Stimulated activated CD8-positive, alpha-beta memory T cell treated with anti-CD3 and anti-CD28 coated beads, Interleukin-2, amount 100 ng/mL, for 1 hour (primary cell): ENCODE measurements at places on chromosomes 3 and 15.

DNA sequence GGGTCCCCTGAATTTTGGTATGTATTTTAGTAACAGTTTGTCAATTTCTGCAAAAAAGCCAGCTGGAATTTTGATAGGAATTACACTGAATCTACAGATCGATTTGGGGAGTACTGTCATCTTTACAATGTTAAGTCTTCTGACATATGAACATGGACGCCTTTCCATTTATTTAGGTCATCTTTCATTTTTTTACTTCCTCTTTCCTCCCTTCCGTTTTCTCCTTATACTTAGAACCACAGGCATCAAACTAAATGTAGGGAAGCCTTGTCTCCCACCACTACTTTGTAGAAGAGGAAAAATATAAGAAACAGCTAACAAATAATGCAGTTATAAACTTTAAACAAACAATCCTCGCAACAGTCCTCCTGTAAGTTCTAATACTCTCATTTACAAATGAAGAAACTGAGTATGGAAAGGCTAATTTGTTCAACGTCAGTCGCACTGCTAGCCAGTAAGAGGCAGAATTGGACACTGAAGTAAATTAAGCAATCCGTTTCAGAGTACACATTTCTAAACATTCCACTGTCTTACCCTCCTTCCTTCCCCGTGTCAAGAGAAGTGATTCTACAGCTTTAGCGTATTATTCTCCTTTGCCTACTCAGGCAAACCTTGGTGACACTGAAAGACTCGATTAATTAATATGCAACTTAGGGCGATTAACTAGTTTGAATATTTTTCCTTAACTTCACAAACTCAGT lies 25.6 kb downstream of the RHOA start:
- no peak for DNase-seq

DNA sequence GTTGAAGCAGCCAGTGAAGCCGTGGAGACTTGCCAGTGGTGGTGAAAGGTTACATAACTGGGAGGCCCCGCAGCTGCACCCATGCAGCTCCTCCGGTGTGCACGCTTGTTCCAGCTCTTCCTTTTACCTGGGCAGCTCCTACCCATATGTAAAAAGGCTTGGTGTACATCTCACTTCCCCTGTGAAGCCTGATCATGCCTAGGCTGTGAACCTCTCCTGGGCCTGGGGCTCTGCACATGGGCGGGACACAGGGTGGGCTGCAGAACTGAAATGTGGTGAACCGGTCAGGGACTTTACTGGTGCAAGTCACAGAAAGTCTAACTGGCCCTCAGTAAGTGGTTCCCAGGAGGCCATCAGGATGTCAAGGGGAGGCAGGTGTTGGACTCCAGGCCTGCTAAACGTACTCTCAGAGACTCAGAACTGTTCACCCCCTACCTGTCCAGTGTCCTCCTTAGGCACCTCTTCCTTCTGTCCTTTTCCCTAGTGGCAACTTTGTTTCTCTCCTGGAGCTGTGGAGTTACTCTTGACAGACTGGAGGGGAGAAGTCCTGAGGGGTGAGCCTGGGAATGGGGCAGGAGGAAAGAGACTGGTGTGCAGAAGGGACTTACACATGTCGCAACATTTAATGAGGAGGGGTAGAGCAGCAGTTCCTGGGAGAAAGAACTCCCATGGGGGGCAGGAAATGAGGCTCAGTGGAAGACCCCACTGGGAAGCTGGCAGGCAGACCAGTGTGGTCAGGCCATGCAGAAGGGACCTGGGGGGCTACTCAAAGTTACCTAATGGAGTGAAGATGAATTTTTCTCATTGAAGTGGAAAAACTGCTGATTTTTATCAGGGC lies 148.1 kb downstream of the EEFSEC start:
- no peak for DNase-seq

DNA sequence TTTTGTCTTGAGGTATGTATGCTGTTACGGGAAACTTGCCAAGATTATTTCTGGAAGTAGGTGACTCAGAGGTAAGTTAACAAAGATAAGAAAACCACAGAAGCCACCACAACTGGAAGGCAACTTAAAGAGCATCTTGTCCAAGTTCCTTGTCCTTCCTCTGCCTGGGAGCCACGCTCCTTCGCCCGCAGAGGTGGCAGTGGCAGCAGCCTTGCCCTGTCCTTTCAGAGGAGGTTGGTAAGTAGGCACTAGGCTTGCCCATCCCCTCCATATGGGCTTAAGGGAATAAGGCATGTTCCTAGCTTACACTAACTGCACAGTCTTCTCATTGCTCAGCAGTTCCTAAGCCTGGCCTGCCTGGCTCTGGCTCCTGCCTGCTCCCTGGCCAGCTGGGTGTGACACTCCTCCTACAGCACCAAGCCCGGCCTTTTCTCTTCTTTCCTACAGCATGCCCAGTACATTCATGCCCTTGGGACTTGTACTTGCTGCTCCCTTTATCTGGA lies 48.0 kb upstream of the RAB6B start:
- no peak for DNase-seq

DNA sequence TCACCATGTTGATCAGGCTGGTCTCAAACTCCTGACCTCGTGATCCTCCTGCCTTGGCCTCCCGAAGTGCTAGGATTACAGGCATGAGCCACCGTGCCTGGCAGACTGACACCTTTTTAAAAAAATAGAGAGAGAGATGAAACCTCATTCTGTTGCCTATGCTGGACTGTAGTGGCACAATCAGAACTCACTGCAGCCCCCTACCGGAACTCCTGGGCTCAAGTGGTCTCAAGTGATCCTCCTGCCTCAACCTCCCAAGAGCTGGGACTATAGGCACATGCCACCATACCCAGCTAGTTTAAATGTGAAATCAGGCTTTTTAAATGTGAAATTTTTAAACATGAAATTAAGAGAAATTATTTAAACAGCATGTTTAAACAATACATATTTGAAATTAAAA lies 265.2 kb upstream of the UBE2E1 start:
- DNase-seq = no peak

- DNase-seq = no peak
Measured at GRCh38 chr3:108008931-108009639, 81.7 kb downstream of the CD47 start.
